SW 1271 (cell line): ENCODE measurements at places on chromosomes 5 and 9.

- DNase-seq, result no peak
Measured at GRCh38 chr9:85515021-85515420, 226.7 kb downstream of the AGTPBP1 start.

DNA sequence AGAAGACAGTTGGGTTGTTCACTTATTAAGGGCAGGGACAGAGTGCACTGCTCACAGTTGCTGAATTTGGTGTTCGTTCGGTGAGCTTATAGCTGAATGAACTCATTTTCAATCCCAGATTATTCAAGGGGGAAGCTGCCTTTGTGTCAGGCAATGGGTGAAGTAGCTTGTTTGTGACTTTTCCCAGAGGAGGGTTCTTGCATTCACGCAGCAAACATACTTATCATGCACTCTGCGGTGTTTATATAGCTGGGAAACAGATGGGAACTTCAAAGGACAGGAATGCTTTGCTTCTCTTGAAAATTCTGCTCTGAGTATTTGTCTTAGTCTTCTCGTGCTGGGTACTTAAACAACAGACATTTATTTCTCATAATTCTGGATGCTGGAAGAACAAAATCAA is 64.7 kb upstream of the ABCA1 start:
- DNase-seq, result no peak

DNA sequence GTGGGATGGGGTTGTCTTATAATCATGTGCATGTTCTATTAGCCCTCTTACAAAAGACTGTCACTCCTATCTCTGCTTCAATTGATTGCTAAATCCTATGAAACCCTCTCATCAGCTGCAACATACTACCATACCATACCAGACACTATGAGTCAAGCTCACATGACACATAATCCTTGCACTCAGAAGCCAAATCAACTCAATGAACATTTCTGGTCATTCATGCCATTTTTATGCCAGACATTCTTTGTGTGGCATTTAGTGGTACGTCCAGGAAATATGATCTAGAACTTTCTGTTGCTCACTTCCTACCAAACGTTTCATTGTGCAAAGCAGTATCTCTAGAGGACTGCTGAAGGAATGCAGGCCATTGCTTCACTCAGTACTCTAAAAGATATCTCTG is 159.2 kb upstream of the GNA14 start:
- no peak for DNase-seq

GRCh38 chr5:102226321-102226720 is 69.8 kb downstream of the SLCO4C1 start:
- DNase-seq, result no peak

DNA sequence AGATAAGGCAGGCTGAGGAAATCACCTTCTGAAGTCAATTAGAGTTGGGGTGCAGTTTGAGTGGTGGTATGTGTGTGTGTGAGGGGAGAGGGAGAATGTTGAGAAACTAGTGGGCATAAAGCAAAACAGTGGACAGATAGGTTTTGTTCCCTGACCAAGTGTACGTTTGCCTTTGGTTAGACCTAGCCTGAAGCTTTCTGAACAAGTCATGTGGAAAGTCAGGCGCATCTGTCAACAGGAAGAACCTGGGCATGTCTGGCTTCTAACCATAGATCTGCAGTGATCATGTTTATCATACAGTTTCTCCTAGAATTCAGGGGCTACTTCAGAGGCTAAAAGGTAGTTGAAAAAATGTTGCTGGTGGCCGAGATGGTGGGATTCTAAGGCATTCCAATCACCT is 143.2 kb upstream of the PCA3 start:
- DNase-seq, result no peak

DNA sequence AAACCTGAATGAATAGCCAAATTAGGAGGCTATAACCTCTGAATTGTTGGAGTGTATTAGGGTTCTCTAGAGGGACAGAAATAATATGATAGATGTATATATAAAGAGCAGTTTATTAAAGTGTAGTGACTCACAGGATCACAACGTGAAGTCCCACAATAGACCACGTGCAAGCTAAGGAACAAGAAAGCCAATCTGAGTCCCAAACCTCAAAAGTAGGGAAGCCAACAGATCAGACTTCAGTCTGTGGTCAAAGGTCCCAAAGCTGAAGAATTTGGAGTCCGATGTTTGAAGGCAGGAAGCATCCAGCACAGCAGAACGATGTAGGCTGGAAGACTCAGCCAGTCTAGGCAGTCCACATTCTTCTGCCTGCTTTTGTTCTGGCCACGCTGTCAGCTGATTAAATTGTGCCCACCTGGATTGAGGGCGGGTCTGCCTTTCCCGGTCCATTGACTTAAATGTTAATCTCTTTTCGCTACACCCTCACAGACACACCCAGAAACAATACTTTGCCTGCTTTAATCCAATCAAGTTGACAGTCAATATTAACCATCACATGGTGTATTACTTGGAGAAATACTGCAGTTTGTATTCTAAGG is 550.6 kb downstream of the CDH10 start:
- no peak for DNase-seq

- no peak for DNase-seq
Measured at GRCh38 chr9:81570083-81570482, 119.3 kb downstream of the TLE1 start.

GRCh38 chr5:1523480-1523792 is 324 bp downstream of the LPCAT1 start:
- DNase-seq, result no peak

- DNase-seq, result no peak
Measured at GRCh38 chr5:84253946-84254345, 130.7 kb downstream of the EDIL3 start.

GRCh38 chr9:98652741-98653140 is 56.0 kb downstream of the GABBR2 start:
- DNase-seq, result no peak

DNA sequence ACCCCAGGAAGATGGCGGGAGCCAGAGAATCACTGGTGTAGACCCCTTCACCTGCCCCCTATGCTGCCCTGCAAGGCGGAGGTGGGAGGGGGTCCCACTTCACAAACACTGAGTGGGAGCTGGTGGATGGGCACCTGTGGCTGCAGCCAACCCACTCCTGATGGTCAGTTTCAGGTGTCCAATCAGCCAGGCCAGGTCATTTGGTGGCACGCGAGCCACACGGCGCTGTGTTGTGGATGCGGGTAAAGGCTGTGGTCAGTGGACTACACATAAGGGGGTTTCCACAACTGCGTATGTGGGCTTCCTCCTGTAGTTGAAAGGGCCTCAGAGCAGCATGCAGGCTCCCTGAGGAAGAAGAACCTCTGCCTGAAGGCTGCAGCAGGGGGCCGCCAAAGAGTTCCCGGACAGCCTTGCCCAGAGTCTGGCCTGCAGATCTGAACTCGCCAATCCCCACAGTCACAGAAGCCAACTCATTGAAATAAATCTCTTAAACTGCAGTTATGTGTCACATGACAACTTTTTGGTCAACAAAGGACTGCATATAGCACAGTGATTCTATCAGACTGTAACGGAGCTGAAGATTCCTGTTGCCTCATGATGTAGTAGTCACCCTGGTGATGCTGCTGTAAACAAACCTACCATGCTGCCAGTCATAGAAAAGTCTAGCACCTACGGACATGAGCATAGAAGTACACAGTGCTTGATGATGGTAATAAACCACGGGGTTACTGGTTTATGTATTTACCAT is 284.7 kb upstream of the IRX2 start:
- no peak for DNase-seq

DNA sequence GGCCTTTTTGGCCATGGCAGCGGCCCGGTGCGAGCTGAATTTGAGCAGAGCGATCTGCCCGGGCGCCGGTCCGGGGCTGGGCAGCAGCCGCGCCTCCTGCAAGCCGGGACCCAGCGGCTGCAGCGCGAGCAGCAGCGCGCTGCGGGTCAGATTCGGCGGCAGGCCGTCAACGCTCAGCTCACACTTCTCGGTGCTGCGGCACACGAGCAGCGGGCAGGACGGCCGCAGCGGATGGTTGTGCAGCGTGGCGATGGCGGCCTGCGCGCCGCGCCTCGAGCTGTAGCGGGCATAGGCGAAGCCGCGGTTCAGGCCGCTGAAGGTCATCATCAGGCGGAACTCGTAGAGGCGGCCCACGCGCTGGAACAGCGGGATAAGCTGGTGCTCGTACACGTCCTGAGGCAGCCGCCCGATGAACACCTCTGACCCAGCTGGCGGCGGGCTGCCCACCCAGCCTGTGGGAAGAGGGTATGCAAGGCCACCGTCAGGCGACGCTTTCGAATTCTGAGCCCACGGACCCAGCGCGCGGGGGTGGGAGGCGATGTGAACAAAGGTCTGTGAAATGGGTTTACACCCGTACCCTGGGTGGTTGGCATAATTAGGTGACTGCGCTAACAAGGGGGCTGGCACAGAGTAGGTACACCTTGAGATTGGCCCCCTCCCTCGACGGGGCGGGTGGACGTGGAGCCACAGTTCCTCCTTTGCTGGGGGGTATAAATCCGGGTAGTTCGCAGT is 755 bp downstream of the DND1 start:
- DNase-seq, result no peak

GRCh38 chr5:171725205-171725601 is 60.4 kb upstream of the SMIM23 start:
- DNase-seq, result no peak

GRCh38 chr5:86885489-86886230 is 267.9 kb downstream of the COX7C start:
- DNase-seq, result no peak

- DNase-seq, result no peak
Measured at GRCh38 chr9:89969156-89969675, 364.4 kb downstream of the GADD45G start.

- no peak for DNase-seq
Measured at GRCh38 chr5:16768184-16768583, 151.4 kb upstream of the RETREG1 start.

DNA sequence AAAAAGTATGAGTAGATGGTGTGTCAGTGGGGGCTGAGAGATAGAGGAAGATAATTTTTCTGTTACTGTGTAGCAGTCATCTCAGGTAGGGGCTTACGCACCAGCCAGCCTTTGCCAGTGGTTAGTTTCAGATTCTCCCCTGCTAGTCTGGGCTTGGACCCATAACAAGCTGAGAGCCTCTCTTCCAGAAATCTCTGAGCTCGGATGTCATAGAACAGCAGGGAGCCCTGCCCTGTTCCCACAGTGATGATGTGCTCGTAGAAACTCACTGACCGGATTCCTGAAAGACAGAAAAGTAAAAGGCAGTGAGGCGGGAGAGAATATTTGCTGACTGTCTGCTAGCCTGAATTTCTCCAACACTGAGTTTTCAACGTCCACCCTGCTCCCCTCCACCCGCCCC is 37.2 kb downstream of the DCAF12 start:
- DNase-seq, result no peak

DNA sequence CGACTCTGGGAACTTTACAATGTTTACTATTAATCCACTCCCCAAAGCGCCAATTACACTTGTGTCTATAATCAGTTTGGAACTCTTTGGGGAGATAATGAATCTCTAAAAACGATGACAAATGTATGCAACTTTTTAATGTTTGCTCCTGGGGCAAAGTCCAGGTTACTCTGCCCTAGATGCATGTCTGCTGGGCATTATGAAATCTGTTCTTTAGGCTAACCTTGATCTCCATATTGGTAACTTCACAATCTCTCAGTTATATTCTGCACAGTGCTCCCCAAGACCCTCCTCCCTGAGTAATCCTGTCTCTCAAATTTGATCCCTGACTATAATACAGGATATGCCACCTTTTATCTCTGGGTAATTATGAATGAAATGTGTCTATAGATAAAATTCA is 152.2 kb upstream of the TRPM3 start:
- DNase-seq, result no peak

DNA sequence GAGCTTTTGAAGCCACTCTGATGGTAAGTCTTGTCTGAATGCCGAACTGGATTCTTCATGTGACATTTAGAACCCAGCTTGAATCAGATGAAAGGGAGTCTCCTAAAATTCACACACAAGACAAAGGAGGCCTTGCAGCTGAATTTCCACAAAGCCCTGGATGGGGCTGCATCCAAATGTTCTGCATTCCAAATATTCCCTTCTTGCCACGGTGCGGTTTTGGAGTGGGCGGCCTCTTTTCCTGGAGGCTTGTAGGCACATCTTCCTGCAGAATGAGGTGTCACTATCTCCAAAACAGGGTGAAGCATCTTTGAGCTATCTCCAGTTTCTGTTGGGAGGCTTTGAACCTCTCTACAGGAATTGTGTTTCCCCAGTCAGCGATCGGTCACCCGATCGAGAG is 342.7 kb downstream of the ARHGEF28 start:
- DNase-seq, result no peak

GRCh38 chr5:174516741-174517140 is 207.6 kb upstream of the MSX2 start:
- no peak for DNase-seq

GRCh38 chr5:127330116-127330515 is 39.5 kb downstream of the MEGF10 start:
- no peak for DNase-seq

DNA sequence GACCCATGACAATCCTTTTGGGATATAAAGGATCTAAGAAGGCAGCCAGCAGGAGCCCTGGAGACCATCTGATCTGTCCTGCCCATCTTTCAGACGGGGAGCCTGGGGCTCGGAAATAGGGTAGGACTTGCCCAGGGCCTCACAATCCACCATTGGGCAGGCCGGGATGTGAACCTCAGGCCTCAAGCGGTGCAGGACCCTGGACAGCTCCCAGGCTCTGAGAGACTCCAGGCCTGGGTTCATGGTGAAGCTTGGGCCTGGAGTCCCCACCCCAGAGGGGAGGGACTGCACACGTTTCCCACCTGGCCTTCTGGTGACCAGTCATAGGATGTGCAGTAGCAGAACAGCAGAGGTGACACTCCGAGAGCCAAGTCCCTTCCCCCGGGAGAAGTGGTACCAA is 36.6 kb upstream of the RAPGEF1 start:
- DNase-seq, result no peak

DNA sequence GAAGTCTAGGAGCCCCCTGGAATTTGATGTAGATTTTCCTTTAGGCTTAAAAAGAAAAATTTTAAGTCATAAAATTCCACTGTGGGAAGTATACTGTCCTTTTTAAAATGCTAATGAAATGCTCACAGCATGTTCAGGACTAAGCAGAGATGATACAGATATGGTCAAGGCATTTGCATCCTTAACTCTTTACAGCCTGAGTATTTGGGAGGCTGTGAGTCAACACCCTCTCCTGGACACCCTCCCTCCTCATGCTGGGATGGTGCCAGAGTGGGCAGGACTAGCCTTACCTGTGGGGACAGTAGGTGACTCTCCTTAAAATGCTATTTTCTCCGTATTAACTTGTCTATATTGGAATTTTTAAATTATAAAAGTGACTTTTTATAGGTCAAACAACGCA is 197.4 kb upstream of the ELL2 start:
- DNase-seq, result no peak

DNA sequence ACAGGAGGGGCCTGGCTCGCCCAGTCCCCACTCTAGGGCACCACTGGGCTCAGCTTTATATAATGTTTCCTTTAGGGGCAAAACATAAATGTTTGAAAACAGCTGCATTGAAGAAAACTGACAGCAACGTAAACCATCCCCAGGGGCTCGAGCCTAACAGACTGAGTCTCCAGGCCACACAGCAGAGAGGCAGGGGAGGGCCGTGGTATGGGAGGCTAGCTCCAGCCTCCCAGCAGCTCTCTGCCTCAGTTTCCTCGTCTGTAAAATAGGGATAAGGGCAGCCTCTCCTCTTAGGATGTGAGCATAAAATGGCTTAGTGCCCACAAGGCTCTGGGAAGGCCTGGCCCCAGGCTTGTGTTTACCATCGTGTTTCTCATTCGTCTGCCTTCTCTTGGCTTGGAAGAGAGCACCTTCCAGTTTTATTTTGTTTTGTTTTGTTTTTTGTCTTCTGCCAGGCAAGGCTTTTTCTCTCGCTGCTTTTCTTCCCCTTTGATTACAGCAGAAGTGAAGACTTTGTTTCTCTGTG is 2.7 kb downstream of the ANKRD33B start:
- no peak for DNase-seq

- DNase-seq, result no peak
Measured at GRCh38 chr9:29211580-29212396, 1638.5 kb upstream of the C9orf72 start.
